ENCODE measurements at places on chromosomes 5 and 9.

- no peak for DNase-seq
Observed at GRCh38 chr9:27586304-27586703, 13.0 kb upstream of the C9orf72 start.

DNA sequence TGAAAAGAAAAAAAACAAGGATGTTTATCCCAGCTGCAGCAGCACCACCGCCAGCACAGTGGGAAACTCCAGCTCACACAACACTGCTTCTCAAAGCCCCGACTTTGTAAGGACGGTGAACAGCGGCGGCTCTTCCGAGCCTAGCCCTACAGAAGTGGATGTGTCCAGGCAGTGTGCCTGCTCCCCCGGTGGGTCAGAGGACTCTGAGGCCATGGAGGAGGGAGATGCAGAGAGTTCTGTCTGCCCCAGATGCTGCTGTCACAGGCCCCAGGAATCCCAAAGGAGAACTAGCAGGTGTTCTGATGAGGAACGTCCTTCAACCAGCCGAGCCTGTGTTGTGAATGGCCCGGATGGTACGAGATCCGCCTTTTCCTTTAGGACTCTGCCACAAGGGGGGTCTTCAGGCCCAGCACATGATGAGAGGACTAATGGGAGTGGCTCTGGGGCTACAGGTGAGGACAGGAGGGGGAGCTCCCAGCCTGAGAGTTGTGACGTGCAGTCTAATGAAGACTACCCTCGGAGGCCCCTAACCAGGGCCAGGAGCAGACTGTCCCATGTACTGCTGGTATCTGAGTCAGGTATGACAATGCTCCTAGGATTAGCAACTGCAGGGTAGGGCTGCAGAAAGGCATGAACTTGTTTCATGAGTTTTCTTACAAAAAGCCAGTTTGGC lies 43.7 kb downstream of the FBXO38 start:
- no peak for DNase-seq

- no peak for DNase-seq
Observed at GRCh38 chr5:119393746-119394145, 37.9 kb downstream of the TNFAIP8 start.

- no peak for DNase-seq
Observed at GRCh38 chr5:146703899-146704298, 174.7 kb downstream of the PPP2R2B start.

DNA sequence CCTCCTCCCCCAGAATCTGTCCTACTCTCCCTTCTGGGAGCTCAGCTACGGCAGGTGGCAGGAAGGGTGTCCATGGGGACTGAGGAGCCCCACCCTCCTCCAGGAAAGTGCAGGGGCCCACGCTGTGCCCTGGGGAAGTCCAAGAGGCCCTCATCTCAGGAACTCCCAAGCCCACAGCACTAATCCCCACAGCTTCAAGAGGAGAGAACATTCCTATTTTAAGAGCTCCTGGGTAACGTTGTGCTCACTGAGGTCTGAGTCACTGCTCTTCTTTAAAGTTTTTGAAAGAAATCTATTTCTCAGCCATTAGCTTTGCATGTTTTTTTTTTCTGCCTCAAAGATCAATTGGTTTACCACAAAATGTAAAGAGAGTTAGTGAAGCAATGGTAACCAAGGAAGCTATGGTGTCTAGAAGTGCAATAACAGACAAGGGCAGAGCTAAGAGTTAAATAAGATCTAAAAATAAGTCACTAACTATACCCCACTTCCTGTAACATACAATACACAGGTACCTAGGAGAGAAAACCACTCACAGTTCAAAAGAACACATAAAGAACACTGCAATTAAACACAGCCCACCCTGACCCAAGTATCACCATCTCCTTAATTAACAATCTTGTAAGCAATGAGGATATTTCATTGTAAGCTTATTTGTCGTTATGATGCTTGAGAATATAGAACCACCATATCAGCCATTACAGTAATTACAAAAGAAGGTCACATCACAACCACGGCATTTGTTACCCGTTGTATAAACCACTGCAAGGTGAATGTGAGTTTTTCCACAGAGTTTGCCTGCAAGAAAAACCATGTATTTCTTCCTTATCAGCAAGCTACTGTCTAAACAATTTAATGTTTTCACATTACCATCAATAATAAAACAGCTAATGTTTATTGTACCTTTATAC lies 382.3 kb upstream of the SLC30A5 start:
- peak; percentile 42 for DNase-seq

DNA sequence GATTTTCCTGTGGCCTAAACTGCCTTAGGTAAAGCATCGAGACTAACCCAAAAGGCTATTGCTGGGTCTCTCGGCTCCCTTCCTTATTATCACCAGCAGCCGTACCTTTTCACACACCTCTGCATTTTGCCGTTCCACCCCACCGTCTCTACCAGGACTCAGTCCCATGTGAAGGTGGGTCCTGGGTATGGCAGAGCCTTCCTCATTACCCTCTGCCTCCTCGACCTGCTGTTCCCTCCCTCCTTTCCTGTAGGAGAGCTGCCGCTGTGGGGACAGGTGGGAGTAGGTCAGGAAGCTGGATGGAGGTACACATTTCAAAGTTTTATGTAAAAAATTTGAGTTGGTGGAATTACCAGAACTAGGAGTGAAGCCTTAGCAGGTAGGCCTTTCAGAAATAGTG lies 1.8 kb downstream of the CCL28 start:
- no peak for DNase-seq

GRCh38 chr9:2377117-2377516 lies 244.5 kb upstream of the VLDLR start:
- DNase-seq, result no peak

- DNase-seq, result no peak
Observed at GRCh38 chr9:134679616-134680392, 38.2 kb downstream of the COL5A1 start.

- no peak for DNase-seq
Observed at GRCh38 chr9:17994695-17995425, 416.0 kb downstream of the SH3GL2 start.

DNA sequence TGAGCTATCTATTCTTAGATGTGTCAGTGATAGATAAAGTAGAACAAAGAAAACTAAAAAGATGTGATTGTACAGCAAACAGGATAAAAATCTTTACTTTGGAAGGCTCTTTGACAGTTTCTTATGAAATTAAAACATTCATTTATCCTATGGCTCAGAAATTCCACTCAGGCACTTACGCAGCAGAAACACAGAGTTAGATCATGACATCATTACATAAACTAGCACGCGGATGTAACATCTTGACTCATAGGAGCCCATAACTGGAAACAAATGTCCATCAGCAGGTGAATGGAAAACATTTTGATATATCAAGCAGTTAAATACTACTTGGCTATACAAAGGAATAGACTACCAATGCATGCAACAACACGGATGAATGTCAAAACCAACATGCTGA lies 45.3 kb downstream of the ICE1 start:
- no peak for DNase-seq

- DNase-seq, result no peak
Observed at GRCh38 chr5:10902145-10902544, 141.1 kb upstream of the DAP start.

DNA sequence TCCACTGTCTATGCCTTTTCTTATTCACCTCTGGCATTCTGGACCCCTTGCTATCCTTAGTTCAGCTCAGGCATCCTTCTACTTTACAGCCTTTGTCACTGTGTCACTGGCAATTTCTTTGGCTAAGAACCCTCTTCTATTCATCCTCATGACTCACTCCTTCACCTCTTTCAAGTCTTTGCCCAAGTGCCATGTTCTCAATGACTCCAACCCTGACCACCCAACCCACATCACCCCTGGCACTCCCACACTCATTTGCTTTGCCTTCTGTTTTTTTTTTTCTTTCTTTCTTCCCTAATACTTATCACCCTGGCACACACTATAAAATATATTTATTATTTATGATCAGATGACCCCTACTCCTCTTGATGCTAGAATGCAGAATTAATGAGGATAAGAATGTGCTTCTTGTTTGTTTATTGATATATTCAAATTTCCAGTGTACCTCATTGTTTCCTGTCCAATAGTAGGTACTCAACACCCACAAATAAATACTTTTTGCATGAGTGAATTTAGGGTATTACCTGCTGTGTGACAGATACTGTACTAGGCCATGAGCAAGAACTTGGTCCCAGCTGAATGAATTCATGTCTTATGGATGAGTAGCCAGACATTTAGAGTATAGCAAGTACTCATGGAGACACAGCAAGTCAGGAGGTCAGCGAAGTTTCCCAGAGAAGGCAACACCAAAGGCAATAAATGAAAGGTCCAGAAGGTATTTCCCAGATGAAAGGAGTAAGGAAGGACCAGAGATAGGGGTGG lies 236.1 kb downstream of the PAPPA start:
- no peak for DNase-seq

- DNase-seq, result no peak
Observed at GRCh38 chr5:105453216-105453807, 1890.7 kb upstream of the NUDT12 start.

DNA sequence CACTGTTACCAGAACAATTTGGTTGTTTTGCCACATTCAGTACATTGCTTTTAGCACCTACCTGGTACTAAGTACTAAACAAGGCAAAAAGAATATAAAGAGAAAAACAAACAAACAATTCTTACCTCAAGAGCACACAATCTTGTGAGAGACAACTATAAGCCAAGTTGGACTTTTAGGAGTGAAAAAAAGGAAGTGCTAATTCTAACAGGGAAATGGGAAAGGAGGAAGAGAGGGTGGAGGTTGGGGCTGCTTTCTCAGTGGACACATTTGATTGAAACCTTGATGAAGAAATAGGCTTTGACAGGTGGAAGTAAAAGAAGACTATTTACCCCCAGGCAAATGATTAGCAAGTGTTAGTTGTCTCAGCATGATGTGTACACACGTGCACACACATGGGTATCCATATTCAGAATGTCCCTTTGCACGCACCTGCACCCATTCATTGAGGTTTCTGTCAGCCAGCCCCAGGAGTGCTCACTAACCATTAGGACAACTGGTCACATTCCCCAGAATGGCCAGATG lies 302.6 kb downstream of the ACTL7B start:
- no peak for DNase-seq

GRCh38 chr5:39266442-39266841 lies 47.1 kb upstream of the FYB1 start:
- no peak for DNase-seq

GRCh38 chr9:117266855-117267497 lies 147.9 kb downstream of the ASTN2 start:
- peak; percentile 94 for DNase-seq

GRCh38 chr5:13816126-13816525 lies 128.4 kb downstream of the DNAH5 start:
- no peak for DNase-seq

DNA sequence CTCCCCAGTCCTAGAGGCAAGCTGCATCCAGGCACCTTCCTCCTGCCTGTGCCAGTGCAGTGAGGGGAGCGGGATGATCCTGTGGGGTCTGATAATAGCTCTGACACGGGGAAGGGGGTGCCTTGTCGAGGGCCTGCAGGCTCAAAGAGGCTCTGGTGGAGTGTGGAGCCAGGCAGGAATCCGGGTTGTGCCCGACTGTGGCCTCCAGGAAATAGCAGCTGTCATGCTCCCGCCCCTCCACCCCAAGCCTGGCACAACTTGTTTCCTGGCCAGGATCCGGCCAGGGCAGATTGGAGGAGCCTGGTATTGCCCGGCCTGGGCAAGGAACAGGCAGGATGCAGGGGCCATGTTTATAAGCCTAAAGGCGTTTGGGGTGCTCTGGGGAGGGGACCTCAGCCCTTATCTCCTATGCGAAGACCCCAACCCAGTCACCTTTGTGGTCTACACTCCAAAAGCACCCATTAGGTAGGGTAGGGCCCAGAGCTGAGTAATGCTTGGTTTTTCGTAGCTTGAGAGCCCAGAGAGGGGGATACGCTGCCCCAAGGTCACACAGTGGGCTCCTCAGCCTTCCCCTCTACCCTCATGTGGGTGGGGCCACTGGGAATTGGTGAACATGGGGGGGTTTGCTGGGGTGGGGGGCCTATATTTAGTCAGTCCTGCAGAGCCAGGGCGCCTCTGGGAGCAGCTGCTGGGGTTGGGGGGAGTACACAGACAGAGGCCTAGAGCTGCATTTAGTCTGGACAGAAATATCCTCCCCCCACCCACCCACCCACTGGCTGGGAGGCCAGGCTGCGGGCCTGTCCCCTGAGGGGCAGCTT lies 12.2 kb downstream of the CXXC5 start:
- DNase-seq, result no peak

DNA sequence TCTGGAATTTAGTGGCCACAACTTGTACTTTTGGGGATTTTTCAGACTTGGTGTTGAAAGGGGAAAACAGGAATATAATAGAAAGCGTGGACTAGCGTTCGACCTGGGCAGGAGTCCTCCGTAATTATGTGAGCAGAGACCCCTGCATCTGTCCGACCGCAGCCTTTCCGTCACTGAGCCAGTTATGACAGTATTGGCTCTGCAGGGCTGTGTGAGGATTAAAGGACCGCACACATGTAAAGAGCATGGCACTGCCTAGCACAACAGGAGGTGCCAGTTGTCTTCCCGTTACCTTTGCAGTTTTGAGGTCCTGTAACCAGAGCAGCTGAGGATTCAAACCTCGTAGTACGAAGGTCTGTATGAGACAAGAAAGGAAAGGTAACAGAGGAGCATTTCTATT lies 1.2 kb downstream of the B4GALT7 start:
- DNase-seq, result no peak

DNA sequence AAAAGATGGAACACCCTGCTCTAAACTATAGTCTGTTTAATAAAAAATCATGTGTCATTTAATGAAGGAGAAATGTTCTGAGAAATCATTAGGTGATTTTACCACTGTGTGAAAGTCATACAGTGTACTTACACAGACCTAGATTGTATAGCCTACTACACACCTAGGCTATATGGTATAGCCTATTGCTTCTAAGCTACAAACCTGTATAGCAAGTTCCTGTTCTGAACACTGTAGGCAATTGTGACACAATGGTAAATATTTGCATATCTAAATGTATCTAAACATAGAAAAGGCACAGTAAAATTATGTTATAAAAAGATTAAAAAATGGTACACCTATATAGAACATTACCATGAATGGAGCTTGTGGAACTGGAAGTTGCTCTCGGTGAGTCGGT lies 40.6 kb downstream of the EFNA5 start:
- no peak for DNase-seq

DNA sequence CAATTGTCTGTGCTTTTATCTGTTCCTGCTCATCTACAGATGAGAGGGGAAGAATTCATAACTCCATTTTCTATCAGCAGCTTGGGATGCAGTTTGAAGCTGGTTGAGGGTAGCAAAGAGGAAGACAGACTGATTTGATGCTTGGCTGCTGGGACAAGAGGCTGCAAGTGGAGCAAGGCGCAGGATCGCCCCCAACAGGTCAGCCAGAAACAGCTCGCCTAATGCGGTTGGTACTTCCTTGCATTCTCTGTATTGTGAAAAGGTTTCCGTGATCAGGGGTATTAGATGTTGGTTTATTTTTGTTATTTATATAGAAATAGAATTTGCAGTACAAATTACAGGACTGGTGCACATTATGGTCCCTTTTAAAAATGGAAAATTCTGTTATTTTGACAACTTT lies 40.6 kb downstream of the ZNF883 start:
- DNase-seq, result no peak

All from NCI-H524 treated with DMSO at 0.1 percent for 48 hours (cell line).